ENCODE measurements at places on chromosomes 13 and 19.

- no peak for DNase-seq
Measured at GRCh38 chr19:12580180-12580694, 29.0 kb upstream of the ZNF564 start.

DNA sequence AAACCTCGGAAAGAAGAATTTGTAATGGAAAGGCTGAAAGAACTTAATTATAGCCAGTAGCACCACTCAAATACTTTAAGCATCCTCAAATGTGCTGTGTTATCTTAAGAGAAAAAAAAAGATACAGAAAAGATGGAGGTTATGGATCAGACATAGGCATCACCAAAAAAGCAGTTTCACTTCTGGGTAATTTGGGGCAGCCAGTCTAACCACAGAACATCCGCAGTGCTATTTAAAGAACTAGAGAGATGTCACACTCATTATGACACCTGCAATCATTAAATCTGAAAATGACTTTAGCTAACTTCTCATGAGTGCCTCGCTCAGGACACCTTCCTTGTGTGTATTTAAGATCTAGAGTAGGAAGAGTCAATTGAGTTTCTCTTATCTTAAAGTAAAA, 211.8 kb downstream of the RBM26 start:
- DNase-seq = no peak

GRCh38 chr19:32914879-32915660, 45.5 kb upstream of the SLC7A9 start:
- DNase-seq = no peak

GRCh38 chr19:2302319-2303210, 5.4 kb downstream of the LINGO3 start:
- DNase-seq = peak; percentile 48

- DNase-seq = peak; percentile 61
Measured at GRCh38 chr19:55454787-55455243, 6.6 kb downstream of the ISOC2 start.
